Activated naive CD8-positive, alpha-beta T cell treated with anti-CD3 and anti-CD28 coated beads for 36 hours (primary cell): ENCODE measurements at places on chromosomes 5 and 9. TPM values are rescaled to one million over a fixed set of nuclear protein-coding genes. Genes with fewer than 3 reads are reported as not detected.

SLC4A9 gene
- not detected for total RNA-seq

ANKRD33B gene
- 10.2 TPM for total RNA-seq

EQTN gene
- total RNA-seq: not detected

C5orf34 gene
- 10.1 TPM for total RNA-seq

ZFP37 gene
- 2.5 TPM for total RNA-seq

- no peaks in the 10 kb centered on the region for H3K36me3 ChIP-seq
- DNase-seq: no peak
- H3K4me3 ChIP-seq: no peak overlapping the region
- no peaks in the 10 kb centered on the region for H3K4me1 ChIP-seq
Observed at GRCh38 chr5:36599986-36600779, 6.2 kb upstream of the SLC1A3 start.

DNA sequence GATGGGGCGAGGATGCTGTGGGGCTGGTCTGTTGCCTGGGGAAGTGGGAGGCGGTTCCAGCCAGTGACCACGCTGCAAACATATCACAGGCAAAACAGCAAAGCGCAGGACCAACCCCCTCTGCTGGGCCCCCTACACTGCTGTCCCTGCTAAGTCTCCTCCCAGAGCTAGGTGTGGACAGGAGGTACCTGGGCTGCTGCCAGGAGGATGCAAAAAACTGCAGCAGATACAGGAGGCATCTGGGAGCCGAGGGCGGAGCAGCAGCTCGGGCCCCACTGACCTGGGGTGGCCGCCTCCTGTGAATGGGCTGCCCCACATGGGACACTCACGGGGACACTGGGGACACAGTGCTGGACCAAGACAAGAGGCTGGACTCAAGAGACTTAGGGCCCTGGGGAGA, 48.0 kb upstream of the PHYKPL start:
- no peak overlapping the region for H3K4me3 ChIP-seq
- H3K36me3 ChIP-seq: no peaks in the 10 kb centered on the region
- peaks cover 4% of the 10 kb centered on the region for H3K4me1 ChIP-seq
- no peaks in the 10 kb centered on the region for H3K27me3 ChIP-seq
- DNase-seq: no peak

GRCh38 chr5:122362361-122362760, 50.3 kb downstream of the SNCAIP start:
- DNase-seq: no peak
- H3K4me1 ChIP-seq: no peaks in the 10 kb centered on the region
- H3K27ac ChIP-seq: no peak overlapping the region
- no peaks in the 10 kb centered on the region for H3K36me3 ChIP-seq
- H3K27me3 ChIP-seq: peaks cover 3% of the 10 kb centered on the region

GRCh38 chr5:10863763-10864383, 102.8 kb upstream of the DAP start:
- peak; percentile 55 for DNase-seq
- no peak overlapping the region for H3K27ac ChIP-seq
- no peaks in the 10 kb centered on the region for H3K36me3 ChIP-seq
- no peak overlapping the region for H3K4me3 ChIP-seq
- peaks cover 11% of the 10 kb centered on the region for H3K27me3 ChIP-seq
- peaks cover 3% of the 10 kb centered on the region for H3K4me1 ChIP-seq

DNA sequence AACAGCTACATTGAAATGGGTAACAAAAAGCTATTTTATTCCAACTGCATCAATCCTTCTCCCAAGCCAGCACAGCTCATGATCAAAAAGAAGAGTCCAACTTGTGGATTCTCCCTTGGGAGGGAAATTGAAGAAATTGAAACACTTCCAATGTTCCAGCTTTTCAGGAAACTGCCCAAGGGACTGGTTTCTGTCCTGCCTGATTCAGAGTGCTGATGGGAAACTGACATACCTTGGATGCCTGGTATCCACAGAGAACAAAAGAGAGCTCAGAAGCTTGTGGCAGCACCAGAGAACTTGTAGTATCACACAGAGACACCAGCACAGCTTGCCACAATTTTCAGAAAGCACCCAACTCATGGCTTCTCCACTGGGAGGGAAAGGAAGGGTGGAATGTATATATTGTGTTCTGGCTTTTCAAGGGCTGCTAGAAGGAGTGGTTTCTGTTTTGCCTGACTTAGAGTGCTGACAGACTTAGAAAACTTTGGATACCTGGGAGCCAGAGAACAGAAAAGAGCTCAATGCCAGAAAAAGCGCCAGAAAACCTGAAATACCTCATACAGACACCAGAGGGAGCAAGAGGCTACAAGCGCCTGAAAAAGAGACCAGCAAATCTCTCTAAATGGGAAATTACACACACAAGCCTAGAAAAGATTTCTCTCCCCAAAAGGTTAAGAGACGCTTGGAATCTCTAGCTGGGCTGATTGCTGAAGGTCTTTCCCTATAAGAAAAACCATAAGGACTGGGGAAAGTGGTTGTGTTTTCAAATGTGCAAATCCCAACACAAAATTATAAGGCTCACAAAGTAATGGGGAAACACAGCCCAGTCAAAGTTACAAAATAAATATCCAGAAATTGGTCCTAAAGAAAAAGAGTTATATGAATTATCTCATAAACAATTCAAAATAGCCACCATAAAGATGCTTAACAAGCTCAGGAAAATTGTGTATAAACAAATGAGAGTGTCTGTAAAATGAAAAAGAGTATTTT, 178.8 kb downstream of the SPOCK1 start:
- H3K27me3 ChIP-seq: peaks cover 39% of the 10 kb centered on the region
- no peak overlapping the region for H3K4me3 ChIP-seq
- no peak overlapping the region for H3K27ac ChIP-seq
- H3K4me1 ChIP-seq: no peaks in the 10 kb centered on the region

DNA sequence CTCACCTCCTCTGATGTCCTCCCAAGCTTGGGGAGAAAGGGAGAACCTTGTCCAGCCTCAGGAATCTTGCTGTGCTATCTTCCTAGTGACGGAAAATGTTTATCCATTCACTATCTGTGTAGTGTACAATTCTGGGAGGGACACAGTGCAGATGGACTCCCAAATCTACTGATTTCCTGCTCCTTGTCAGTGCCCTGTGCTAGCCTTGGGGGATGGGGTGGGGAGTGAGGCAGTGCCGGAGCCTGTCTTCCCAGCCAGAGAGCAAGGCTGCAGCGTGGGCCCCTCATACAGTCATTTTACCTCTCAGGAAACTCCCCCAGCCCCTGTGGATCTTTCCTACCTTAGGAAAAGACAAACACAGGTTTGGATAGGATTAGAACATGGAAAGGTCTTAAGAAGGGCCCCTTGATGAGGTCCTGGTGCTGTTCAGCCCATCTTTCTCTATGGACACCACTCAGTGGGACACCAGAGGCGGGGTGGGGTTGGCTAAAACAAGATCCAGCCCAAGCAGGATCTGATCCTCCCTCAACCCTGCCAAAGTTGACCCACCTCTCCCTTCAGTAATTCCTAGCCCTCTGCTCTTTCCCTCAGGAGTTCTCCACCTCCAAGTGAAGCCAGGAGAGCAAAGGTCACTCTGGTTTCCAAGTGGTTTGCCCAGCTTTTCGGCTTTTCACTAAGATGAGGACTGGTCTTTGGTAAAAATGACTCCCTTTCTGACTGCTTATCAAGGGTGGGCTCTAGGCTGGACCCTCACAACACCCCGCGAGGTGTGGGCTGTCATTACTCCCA, 3.4 kb downstream of the DOLK start:
- no peaks in the 10 kb centered on the region for H3K27me3 ChIP-seq
- H3K36me3 ChIP-seq: peaks cover 19% of the 10 kb centered on the region
- no peak for DNase-seq
- peaks cover 20% of the 10 kb centered on the region for H3K4me1 ChIP-seq
- no peak overlapping the region for H3K4me3 ChIP-seq

GRCh38 chr5:151670953-151671636, 15.6 kb downstream of the SPARC start:
- no peak overlapping the region for H3K27ac ChIP-seq
- peaks cover 3% of the 10 kb centered on the region for H3K4me1 ChIP-seq
- no peak for DNase-seq

DNA sequence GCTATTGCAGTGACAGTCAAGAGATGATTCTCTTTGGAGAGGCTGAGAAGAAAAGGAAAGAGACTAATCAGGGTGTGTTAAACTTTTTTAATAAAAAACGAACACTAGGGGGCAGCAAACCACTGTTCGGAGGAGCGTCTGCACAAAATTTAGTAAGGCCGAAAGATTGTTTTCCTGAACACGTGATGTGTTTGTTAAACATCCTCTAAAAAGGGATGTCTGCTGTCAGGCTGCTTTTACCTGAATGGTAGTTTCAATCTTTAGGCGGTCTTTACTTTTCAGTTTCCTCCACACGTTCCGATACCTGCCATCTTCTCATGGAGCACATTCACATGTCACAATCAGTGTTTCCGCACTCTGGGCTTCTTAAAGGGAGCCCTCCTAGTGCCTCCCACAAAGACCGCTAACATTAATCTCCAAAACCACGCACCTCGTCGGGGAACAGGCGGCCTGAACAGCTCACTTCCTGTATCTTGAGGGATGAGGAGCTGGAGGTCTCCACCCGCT, 125.2 kb downstream of the GPBP1 start:
- no peaks in the 10 kb centered on the region for H3K27me3 ChIP-seq
- peak overlapping the region; percentile 36 for H3K27ac ChIP-seq
- DNase-seq: peak; percentile 40
- peaks cover 26% of the 10 kb centered on the region for H3K4me1 ChIP-seq

DNA sequence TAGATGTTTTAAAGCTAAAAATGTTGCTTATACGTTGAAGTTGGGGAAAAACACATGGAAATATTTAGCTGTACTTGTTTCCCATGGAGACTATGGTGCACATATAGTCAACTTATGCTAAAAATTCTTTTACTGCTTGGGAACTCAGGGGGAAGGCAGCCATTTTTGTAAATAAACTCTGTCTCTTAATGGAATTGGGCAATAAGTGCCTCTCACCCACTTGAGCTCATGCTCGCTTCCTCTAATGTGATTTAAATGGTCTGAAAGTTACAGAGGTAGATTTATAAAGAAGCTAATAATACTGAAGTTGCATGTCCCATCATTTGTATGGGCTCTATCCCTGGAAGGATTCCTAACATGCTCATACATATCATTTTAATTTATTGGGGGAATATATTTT, 523.8 kb downstream of the RASEF start:
- no peak overlapping the region for H3K27ac ChIP-seq
- DNase-seq: no peak
- H3K36me3 ChIP-seq: no peaks in the 10 kb centered on the region
- no peak overlapping the region for H3K4me3 ChIP-seq
- no peaks in the 10 kb centered on the region for H3K4me1 ChIP-seq

GRCh38 chr9:119761812-119762211, 392.6 kb upstream of the BRINP1 start:
- H3K27me3 ChIP-seq: peaks cover 4% of the 10 kb centered on the region
- H3K4me1 ChIP-seq: no peaks in the 10 kb centered on the region
- no peak overlapping the region for H3K27ac ChIP-seq
- no peaks in the 10 kb centered on the region for H3K36me3 ChIP-seq
- H3K4me3 ChIP-seq: no peak overlapping the region

DNA sequence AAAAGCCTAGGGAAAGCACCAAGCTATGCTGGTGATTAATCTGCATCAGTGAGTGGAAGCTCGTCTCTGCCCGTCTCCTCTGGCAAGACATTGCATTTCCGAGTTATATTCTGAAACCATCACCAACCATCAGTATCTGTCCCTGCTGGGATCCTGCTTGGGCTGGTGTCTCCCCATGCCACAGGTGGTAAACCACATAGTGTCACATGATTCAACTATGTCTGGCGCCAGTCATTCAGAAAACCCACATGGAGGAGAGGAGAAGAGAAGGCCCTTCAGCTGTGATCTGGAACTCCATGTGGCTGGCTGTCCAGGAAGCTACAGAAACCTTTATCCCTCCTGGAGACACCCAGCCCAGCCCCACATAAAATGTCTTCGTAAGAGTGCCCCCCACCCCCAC, 4.8 kb downstream of the IL9 start:
- H3K27me3 ChIP-seq: peaks cover 15% of the 10 kb centered on the region
- H3K4me3 ChIP-seq: no peak overlapping the region

DNA sequence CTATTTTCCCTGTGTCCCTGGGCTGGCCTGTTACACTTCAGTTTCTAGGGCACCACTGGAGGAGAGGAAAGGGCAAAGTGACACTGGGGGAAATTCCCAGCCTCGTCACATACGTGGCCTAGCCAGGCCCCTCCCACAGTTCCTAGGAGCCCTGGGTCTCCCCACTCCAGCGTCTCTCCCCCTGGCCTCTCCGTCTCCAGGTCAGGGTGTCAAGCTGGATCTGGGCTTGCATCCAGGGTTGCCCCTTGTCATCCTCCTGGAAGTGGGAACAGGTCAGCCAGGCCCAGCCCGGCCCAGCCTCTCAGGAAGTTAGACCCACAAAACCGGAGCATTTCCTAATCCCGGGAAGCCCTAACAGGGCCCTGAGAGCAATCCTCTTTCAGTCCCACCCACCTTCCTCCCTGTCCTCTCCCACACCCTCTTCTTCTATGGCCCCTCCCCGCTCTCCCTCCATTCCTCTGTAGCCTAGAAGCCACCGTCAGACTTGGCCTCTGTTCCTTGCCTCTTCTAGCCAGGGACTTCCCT, 4.7 kb upstream of the TNIP1 start:
- DNase-seq: no peak
- H3K4me1 ChIP-seq: peaks cover 55% of the 10 kb centered on the region
- peak overlapping the region; percentile 73 for H3K4me3 ChIP-seq
- peak overlapping the region; percentile 54 for H3K27ac ChIP-seq

DNA sequence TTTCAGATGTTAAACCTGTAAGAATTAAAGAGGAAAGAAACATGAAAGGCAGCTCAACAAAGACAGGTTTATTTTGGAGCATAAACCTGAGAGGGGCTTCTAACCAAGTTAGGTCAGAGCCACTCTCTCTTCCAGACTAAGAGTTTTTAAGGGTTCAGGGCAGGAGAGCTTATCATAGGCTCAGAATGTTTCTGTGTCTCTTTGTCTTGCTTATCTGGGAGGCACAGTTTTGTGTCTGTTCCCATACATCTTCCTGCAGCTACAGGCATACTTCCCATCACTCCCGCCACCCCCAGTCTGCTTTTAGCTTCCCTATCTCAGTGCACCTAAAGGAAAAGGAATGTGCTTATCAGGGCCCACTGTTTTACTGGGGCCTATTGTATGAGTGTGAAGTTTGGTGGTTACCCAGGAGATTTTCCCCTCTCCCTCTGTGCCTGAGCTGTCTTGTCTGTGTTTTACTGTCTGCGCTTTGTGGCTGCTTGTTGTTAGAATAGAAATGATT, 21.9 kb downstream of the CD14 start:
- H3K4me1 ChIP-seq: peaks cover 10% of the 10 kb centered on the region
- H3K36me3 ChIP-seq: peaks cover 3% of the 10 kb centered on the region
- peaks cover 11% of the 10 kb centered on the region for H3K27me3 ChIP-seq
- DNase-seq: no peak
- H3K4me3 ChIP-seq: no peak overlapping the region
- no peak overlapping the region for H3K27ac ChIP-seq

GRCh38 chr5:148730270-148730669, 75.9 kb upstream of the HTR4 start:
- no peak overlapping the region for H3K4me3 ChIP-seq
- peaks cover 5% of the 10 kb centered on the region for H3K4me1 ChIP-seq
- H3K27me3 ChIP-seq: peaks cover 18% of the 10 kb centered on the region
- DNase-seq: no peak
- H3K27ac ChIP-seq: no peak overlapping the region

- no peak for DNase-seq
- H3K27ac ChIP-seq: no peak overlapping the region
- H3K36me3 ChIP-seq: no peaks in the 10 kb centered on the region
- no peak overlapping the region for H3K4me3 ChIP-seq
Observed at GRCh38 chr5:156393980-156394379, 67.0 kb downstream of the SGCD start.
